ENCODE measurements at places on chromosomes 1 and 21.

DNA sequence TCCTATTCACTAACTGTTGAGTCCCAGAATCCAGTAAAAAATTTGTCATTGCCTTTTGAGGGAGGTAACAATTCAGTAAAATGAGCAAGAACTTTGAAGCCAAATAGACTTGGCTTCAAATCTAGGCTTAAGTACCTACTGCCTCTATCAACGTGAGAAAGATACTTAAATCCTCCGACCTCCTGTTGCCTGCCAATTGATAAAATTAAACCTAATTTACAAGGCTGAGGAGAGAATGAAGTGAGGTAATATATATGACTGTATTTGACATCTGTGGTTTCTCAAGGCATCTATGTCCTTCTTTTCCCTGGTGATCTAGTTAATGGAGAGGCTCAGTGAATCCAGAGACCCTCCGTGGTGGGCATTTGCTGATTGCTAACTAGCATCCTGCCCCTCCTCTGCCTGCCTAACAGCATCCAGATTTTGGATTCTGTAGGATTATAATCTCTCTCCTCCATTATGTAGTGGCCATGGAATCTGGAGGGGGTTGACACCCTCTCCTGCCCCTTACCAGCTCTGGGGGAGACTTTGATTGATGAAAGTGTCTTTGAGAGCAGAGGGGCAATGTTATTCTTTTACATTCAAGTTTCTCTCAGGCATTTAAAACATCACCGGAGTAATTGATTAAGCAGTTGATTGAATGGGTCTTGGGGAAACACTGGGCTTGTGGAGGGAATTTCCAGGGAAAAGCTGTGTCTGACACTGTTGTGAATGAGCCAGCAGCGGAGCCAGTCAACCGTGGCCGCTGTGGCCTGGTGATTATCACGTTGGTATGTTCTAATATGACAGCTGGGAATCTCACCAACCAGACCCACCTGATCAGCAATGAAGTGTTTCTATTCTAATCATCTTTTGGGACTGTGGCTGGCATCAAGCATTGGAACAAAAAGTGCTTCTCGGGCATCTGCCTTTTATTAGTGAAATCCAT, 140.7 kb upstream of the FAM78B start:
- no peak for DNase-seq

DNA sequence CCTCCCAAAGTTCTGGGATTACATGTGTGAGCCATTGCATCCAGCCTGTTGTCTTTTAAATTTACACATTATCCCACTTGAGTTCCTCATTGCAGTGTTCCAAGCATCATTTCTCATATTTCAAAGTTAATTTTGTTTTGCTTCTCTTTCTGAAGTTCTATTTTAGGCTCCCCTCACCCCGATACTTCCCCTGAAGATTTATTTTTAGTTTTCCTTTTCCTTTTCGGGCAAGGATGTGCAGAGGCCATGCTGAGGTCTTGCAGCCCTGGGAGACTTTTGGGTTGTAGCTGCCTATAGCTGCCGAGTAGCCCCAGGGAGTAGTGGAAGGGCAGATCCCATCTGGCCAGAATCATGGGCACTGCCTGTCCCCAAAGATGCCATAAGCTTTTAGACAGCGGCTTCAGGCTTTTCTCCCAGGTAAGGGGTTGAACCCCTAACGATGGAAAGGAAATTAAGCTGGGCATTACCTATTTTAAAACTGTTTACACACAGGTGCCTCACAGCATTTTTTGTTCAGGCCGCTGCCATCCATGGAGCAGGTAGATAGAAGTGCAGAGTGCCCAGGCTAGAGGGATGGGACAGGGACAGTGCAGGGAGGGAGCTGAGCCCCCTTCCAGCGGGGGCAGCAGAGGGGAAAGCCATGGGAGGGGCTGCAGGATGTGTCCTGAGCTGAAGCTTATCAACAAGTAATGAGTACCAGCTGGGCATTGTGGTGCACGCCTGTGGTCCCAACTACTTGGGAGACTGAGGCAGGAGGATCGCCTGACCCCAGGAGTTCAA, 15.9 kb downstream of the PSEN2 start:
- no peak for DNase-seq

DNA sequence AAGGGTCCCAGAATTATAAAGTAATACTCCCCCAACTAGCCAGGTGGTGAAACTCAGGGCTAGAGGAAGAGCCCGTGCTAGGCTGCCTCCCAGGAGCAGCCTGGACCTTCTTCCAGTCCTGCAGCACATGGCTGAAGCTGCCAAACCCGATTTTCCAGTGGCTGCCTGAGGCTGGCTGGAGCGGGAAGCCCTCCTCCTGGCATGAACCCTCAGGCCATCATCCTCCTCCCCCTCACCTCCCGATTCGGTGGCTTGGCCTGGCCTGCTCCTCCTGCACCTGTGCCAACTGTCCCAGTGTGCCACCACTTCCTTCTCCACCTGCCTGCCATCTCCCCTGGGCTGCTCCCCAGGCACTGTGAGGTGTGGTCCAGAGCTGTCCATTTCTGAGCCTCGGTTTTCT, 3.0 kb upstream of the TSPAN1 start:
- no peak for DNase-seq

- DNase-seq, result no peak
These were observed 5.6 kb upstream of the ATP1A1 start for GRCh38 chr1:116367256-116367945.

- no peak for DNase-seq
These were observed 53.9 kb downstream of the NR5A2 start for GRCh38 chr1:200081151-200081968.

DNA sequence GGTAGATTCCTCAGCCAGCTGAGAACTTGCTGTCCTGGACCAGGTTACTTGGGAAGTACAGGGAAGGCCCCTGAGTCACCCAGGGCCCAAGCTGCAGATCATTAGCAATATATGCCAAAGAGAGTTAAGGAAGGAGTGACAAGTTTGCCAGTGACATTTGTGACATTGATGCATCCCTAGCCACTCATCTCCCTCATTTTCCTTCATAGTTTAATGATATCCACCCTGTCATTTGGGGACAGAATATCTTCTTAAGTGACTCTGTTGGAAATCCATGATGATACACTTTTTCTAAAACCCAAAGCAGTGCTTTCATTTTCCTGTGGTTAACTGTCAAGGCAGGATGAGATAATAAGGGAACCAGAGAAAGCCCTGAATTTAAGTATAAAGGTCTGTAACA, 3.2 kb downstream of the TNN start:
- DNase-seq, result no peak

GRCh38 chr1:231359113-231359512, 21.0 kb downstream of the SPRTN start:
- no peak for DNase-seq

- no peak for DNase-seq
These were observed 125.3 kb downstream of the GREM2 start for GRCh38 chr1:240486611-240487010.

DNA sequence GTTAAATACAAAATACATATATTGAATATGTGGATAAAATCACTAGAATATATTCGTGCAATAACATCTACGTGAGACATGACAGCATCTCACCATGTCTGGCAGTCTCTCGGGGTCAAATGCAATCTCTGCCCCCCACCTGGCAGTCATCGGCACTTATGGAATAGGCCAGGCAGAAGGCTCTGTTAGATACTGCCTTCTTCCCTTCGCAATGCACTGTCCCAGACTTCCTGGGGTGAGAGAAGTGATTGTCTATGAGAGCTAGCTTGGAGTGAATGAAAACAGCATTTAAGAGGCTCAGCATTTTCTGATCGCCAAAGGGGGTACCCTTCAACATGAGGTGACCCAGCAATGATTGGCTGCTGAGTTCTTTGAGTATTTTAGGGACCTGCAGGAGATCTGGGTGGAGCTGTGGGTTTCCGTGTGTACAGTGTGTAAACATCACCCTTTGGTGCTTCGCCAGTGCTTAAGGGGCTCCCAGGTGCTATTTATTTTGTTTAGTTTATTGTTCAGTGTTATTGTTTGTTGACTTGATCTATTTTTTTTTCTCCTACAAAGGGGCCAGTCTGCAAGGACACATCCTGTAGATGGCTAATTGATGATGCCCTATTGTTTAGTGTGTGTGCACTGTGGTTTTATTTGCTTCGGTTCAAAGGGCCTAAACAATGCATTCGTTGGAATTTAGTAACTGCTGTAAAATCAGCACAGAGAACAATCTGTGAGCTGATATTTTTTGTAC, 10.2 kb downstream of the ERG start:
- DNase-seq, result no peak

GRCh38 chr1:205546541-205546940, 42.1 kb downstream of the CDK18 start:
- no peak for DNase-seq

DNA sequence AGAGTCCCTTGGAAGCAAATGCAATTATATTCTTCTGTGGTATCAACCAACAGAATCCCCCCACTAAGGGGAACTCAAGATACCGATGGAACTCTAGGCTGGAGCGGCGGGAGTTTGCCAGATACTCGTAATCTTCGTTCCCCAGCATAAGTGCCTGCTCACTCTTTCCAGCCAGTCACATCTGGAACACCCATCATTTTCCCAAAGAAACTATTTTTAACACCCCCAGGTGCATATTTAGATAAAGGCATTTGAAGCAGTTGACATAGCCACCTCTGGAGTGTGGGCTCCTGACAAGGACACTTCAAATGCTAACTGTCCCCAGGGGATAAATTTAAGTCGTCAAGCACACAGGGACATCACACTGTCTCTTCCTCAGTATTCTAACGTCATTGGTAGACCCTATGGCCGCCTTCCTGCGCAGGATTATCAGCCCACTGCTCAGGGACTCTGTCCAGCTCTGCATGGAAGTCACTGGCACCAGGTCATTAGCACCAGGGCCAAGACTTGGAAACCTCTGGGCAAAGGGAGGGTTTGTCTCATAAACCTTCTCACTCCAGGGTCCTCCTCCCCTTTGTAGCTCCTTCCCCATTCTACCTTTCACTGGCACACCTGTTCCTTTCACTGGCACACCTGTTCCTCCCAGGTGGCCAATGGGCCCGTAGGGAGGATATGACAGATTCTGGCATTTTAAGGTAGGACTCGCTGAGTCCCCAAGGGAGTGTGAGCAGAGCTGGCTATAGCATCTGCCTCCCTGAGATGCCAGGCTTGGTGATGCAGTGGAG, 48.8 kb downstream of the H3-3A start:
- no peak for DNase-seq

- no peak for DNase-seq
These were observed 377.3 kb downstream of the SETD4 start for GRCh38 chr21:35682904-35683549.

DNA sequence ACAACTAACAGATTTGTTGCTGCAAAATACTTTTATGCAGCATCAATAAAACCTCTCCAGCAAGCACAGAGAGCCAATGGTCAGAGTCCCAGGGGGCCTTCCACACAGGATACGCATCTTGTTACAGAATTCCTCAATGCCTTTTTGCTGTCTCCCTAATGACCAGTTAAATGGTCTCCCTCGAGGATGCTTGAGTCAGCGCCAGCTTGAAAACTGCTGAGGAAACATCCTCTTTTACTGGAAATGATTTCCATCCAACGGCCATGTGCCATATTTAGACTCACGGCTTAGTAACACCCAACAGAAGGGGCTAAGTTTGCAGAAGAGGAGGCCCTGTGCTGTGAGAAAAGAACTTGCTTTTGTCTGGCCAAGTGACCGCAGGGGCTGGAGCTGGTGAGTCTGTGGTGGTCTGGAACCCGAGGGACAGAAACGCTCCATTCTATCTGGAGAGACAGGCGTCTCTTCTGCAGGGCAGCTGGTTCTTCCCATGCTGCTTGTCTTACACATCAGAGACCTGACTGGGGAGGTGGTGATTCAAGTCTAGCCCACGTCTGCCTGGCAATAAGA, 496.4 kb downstream of the SETD4 start:
- DNase-seq, result no peak

GRCh38 chr1:232965124-232965911, 14.9 kb downstream of the NTPCR start:
- no peak for DNase-seq

All from stimulated activated naive CD4-positive, alpha-beta T cell treated with Interleukin-2 at 50 U/mL for 16 hours (primary cell).